Urothelium cell line (cell line): ENCODE measurements at places on chromosomes 16 and 17.

GRCh38 chr16:76565542-76565941 lies 288.3 kb downstream of the CNTNAP4 start:
- DNase-seq, result no peak

DNA sequence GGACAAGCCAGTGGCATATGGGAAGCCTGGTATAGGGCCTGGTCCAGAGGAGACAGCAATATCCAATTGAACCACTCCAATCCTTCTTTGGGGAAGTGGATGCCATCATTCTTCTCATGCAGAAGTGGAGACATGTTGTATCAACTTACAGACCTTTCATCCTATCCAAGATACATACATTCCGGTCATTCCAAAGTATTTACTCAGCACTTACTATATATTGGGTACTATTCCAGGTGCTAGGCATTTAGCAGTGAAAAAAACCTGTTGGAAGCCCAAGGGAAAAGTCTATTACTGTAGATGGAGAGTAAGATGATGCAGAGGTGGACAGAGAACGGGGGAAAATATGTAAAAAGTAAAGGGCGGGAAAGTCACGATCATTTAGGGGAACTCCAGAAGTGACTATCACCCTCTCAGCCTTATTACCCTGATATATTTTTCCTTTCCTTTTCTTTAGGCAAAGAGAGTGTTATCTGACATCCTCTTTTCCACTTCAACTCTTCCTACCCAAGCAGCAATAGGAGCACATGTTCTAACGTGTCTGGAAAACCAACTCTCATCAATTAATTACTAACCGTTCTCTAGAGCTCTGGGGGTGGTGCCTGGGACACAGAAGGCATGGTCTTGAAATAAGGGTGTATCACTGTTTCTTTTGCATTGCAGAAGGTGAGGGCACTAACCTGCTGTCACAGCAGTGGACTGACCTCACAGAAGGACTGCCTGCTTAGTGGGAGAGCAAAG lies 210.1 kb upstream of the MAF start:
- peak; percentile 41 for DNase-seq

- DNase-seq, result no peak
These were observed 4.3 kb downstream of the CANT1 start for GRCh38 chr17:79005063-79005861.

DNA sequence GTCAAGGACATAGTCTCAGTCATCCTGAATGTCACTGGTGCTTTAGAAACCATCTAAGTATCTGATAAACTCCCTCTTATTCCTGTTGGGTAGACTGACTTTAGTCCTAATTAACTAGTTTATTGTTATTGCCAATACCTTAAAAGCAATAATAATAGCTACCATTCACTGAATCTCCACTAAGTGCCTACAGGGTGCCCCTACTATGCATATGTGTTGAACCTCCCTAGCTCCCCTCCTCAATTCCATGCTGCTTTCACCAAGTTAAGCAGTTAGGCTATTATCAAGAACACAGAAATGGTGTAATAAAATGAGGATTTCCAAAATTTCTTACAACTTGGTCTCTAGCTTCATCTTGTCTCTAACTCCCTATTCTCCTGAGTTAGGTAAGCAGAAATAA lies 87.5 kb upstream of the MTMR4 start:
- no peak for DNase-seq
